ENCODE measurements at places on chromosomes 5 and 9.

DNA sequence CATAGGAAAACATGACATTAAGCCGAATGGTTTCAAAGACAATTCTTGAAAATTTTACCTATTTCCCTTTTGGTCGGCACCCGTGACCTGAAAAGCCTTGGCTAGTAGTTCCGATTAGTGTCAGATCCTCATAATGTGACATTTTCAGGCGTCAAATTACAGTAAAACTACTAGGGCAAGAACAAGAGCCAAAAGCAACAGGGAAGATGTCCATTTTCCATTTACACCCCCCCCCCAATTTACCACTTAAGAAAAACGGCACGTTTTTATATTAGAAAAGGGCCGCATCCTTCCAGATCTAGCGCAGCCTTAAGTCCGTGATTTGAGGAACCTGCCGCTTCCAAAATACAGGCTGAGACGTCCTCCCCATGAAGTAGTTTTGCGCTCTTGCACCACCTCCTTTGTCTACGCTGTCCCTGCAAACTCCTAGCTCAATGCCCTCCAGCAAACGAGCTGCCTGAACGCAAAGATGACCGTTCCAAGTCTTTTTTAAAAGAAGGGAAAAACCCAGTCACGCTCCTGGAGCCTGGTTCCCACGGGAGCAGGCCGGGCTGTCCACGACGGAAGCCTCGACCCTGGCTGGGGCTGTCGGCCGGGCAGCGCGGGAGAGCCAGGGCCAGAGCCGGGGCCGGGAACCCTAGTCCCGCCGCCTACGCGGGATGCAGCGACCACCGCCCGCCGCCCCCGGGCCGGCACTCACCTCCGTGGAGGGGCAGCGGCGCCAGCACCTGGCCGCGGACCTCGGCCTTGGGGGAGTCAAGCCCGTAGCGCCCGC, 616 bp downstream of the RNF130 start:
- H3K4me3 ChIP-seq, result peak overlapping the region; percentile 55
- H3K36me3 ChIP-seq, result no peaks in the 10 kb centered on the region
- H3K27ac ChIP-seq, result peak overlapping the region; percentile 97
- H3K4me1 ChIP-seq, result peaks cover 38% of the 10 kb centered on the region

GRCh38 chr5:139637438-139638089, 10.6 kb upstream of the CXXC5 start:
- no peaks in the 10 kb centered on the region for H3K36me3 ChIP-seq
- no peaks in the 10 kb centered on the region for H3K27me3 ChIP-seq
- peak; percentile 93 for DNase-seq
- peak overlapping the region; percentile 97 for H3K27ac ChIP-seq
- H3K4me3 ChIP-seq, result peak overlapping the region; percentile 13

DNA sequence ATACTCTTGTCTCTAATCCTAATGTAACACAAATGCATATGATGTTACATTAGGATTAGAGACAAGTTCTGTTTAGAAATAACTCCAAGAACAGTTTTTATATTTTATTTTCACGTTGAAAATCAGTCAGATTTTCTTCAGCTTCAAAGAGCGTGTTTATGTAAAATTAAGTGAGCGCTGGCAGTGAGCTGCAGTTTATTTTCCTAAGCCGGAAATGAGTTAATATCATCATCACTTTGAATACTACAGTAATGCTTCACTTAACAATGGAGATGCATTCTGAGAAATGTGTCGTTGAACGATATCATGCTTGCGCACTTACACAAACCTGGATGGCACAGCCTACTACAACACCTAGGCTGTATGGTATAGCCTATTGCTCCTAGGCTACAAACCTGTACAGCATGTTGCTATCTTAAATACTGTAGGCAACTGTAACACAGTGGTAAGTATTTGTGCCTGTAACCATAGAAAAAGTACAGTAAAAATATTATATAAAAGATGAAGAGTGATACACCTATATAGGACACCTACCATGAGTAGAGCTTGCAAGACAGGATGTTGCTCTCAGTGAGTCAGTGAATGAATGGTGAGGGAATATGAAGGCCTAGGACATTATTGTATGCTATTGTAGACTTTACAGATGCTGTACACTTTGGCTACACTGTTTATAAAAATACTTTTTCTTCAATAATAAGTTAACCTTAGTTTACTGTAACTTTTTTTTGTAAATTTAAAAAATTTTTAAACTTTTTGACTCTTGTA, 65.9 kb upstream of the C5orf46 start:
- H3K27me3 ChIP-seq, result no peaks in the 10 kb centered on the region
- no peak for DNase-seq
- no peaks in the 10 kb centered on the region for H3K4me1 ChIP-seq
- no peaks in the 10 kb centered on the region for H3K36me3 ChIP-seq
- H3K4me3 ChIP-seq, result no peak overlapping the region
- H3K27ac ChIP-seq, result no peak overlapping the region

GRCh38 chr5:67166460-67167285, 29.9 kb downstream of the CD180 start:
- peak overlapping the region; percentile 55 for H3K27ac ChIP-seq
- peaks cover 11% of the 10 kb centered on the region for H3K4me1 ChIP-seq
- H3K4me3 ChIP-seq, result no peak overlapping the region
- DNase-seq, result peak; percentile 31
- no peaks in the 10 kb centered on the region for H3K36me3 ChIP-seq

DNA sequence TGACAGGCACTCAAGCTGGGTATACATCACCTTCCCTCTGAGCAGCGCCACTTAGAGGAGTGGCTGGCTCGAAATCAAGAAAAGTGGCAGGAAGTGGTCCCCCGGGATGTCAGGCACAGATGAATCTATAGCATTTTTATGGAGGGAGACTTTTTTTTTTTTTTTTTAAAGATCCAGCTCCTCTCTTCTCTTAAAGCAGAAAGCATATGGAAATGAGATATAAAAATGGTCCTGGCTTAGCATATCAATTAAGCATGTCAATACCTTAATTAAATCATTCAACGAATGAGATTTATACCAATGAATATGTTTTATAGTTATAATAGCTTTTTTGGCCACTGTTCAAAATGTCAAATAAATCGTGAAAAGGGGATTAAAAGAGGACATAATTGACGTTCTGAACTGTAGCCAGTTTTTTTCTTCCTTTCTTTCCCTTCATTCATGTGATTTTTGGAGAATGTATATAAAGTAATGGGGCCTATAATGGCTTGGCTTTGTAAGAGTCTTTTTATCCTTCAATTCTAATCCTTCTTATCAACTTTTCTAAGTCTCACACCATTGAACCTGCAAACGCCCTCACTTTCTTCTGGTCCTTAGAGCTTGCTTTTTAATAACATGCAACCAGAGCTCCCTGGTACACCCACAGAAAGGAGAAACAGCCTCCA, 319.2 kb upstream of the PANK3 start:
- H3K4me3 ChIP-seq, result no peak overlapping the region
- no peak for DNase-seq
- H3K4me1 ChIP-seq, result no peaks in the 10 kb centered on the region
- no peak overlapping the region for H3K27ac ChIP-seq
